ENCODE measurements at places on chromosomes 3 and 15. TPM values are rescaled to one million over a fixed set of nuclear protein-coding genes. Genes with fewer than 3 reads are reported as not detected.
A peak's percentile ranks its signal among the peaks of the same experiment; 100 is the strongest.

The FGD5 gene
- total RNA-seq: not detected

The ADPRH gene
- 1.1 TPM for total RNA-seq

The CCRL2 gene
- not detected for total RNA-seq

The CLDN18 gene
- total RNA-seq: not detected

The KCTD6 gene
- 9.6 TPM for total RNA-seq

The DUOXA1 gene
- total RNA-seq: not detected

The SPINT1 gene
- 0.34 TPM for total RNA-seq

DNA sequence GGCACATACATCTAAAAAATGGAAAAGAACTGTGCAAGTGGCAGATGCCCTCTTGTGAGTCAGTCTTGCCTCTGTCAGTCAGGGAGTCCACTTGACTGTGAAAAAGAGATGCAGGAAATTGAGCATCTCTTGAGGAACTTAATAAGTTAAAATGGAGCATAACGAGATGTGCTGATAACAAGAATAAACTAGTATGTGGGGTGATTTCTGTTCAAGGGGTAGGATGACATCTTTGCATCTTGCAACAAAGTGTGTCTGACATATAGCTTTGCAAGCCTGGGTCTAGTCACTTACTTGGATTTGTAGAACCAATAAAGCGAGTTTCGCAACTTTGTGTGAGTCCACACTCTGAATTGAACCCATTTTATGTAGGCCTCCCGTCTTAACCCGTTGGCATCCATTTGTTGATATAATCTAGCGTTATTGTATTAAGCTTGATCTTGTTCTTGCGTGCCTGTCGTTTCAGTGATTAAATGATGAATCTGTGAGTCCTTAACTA, 2.2 kb downstream of the USP3 start:
- H3K27me3 ChIP-seq: peaks cover 4% of the 10 kb centered on the region
- H3K27ac ChIP-seq: peak overlapping the region; percentile 66
- H3K4me3 ChIP-seq: peak overlapping the region; percentile 88
- H3K4me1 ChIP-seq: peaks cover 80% of the 10 kb centered on the region

- peaks cover 7% of the 10 kb centered on the region for H3K27me3 ChIP-seq
- no peak for DNase-seq
- no peak overlapping the region for H3K27ac ChIP-seq
- 0 out of 2 replicates have a peak, but pooled peaks cover 7% of the 10 kb centered on the region for H3K4me1 ChIP-seq
- H3K36me3 ChIP-seq: no peaks in the 10 kb centered on the region
- H3K4me3 ChIP-seq: no peak overlapping the region
Observed at GRCh38 chr15:57919754-57920153, 145.8 kb downstream of the ALDH1A2 start.

- peak; percentile 43 for DNase-seq
- peaks cover 4% of the 10 kb centered on the region for H3K27me3 ChIP-seq
- peaks cover 21% of the 10 kb centered on the region for H3K4me1 ChIP-seq
- no peaks in the 10 kb centered on the region for H3K36me3 ChIP-seq
- no peak overlapping the region for H3K27ac ChIP-seq
Observed at GRCh38 chr3:12436514-12437220, 47.6 kb upstream of the TSEN2 start.

GRCh38 chr3:15266510-15267376, 60.7 kb downstream of the CAPN7 start:
- no peak overlapping the region for H3K4me3 ChIP-seq
- H3K27ac ChIP-seq: no peak overlapping the region
- peaks cover 29% of the 10 kb centered on the region for H3K4me1 ChIP-seq

DNA sequence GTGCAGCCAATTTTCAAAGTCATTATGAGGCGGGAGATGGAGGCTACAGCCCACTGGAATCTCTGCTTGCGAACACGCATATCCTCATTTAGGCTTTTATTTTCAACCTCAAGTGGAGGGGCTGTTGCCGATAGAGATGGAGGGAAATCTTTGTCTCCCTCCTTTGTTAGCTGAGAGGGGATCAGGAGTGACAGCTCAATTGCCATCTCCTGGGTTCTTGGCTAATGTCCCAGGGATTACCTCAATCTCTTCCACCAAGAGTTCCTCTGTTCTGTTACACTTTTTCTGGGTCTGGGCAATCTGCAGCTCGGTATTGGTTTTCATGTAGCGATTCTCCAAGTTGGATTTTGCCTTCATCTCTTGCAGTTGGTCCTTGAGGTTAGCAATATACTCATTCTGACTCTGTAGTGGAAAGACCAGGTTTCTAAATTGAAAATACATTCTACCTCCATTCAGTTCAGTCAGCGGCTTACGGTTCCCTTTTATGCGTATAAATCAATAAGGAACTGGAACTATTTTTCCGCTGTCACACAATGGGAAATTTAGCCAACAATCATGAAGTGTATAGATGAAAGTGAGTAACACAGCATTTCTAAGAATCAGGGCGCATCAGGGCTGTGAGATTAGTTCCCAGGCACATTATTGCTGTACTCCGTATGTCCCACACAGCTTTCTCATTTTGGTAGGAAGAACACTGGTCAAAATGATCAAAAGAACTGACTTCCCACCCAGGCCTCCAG, 36.2 kb upstream of the RPL35A start:
- DNase-seq: no peak
- peaks cover 1% of the 10 kb centered on the region for H3K4me1 ChIP-seq
- no peak overlapping the region for H3K27ac ChIP-seq
- H3K4me3 ChIP-seq: no peak overlapping the region
- H3K27me3 ChIP-seq: no peaks in the 10 kb centered on the region

DNA sequence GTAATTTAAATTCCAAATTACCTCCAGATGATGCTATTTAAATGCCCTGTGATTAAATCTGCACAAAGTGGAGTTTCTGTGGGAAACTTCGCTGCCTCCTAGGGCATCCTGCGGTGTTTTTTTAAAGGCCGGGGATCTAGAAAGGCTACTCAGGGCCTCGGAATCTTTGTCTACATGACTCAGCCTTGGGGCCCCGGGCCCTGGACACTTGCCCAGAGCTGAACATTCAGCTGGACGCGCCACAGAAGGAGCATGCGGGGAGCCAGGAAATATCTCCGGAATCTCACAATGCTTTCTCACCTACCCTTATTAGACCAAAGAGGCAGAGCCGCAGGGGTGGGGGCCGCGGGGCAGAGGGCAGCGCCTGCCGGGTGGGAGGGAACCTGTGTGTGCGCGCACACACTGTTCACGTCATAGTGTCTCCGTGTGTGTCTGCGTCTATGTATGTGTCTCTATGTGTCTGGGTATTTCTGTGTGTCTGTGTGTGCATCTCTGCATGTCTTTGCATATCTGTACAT, 145.5 kb upstream of the TPM1 start:
- H3K4me1 ChIP-seq: peaks cover 65% of the 10 kb centered on the region
- H3K27ac ChIP-seq: peak overlapping the region; percentile 92
- H3K27me3 ChIP-seq: no peaks in the 10 kb centered on the region
- H3K36me3 ChIP-seq: 0 out of 2 replicates have a peak, but pooled peaks cover 4% of the 10 kb centered on the region
- H3K4me3 ChIP-seq: peak overlapping the region; percentile 62

- no peak overlapping the region for H3K4me3 ChIP-seq
- DNase-seq: no peak
- no peaks in the 10 kb centered on the region for H3K27me3 ChIP-seq
- no peak overlapping the region for H3K27ac ChIP-seq
- no peaks in the 10 kb centered on the region for H3K36me3 ChIP-seq
Observed at GRCh38 chr3:88767746-88768145, 339.7 kb upstream of the EPHA3 start.

DNA sequence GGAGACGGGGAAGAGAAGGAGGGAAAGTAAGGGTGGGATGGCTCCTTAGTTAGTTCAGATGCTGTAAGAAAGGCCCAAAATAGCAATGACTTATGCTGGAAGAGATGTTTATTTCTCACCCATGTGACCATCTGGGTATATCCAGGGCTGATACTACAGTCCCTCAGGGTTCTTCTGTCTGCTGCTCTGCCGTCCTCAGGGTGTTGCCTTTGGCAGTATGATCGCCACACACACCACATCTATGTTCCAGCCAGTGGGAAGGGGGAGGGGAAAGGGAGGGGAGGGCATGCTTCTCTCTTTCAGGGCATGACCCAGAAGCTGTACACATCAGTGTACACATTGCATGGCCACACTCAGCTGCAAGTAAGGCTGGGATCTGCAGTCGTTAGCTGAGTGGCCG, 10.2 kb downstream of the CD276 start:
- DNase-seq: no peak
- peaks cover 65% of the 10 kb centered on the region for H3K4me1 ChIP-seq
- H3K4me3 ChIP-seq: no peak overlapping the region
- peak overlapping the region; percentile 49 for H3K27ac ChIP-seq

- peaks cover 41% of the 10 kb centered on the region for H3K4me1 ChIP-seq
- no peak overlapping the region for H3K27ac ChIP-seq
- H3K27me3 ChIP-seq: peaks cover 2% of the 10 kb centered on the region
- no peak for DNase-seq
Observed at GRCh38 chr3:65605876-65606432, 432.8 kb downstream of the MAGI1 start.

DNA sequence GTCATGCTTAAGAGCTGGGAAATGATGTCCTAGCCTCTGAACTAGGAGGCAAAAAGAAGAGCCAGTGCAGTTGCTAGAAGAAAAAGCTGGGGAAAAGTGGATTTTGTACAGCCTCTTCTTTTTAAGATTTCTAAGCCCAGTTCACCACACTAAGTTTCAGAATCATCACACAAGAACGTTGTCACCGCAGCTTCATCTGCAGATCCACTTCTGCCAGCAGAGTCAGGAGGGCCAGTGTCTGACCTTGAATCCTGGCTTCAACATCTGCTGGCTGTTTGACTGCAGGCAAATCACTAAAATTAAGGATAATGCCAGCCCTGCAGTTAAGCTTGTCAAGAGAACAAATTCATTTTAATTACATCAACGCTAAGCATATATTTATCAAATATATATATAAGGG, 36.2 kb downstream of the HDC start:
- peaks cover 37% of the 10 kb centered on the region for H3K4me1 ChIP-seq
- H3K27ac ChIP-seq: peak overlapping the region; percentile 63
- no peaks in the 10 kb centered on the region for H3K36me3 ChIP-seq
- no peaks in the 10 kb centered on the region for H3K27me3 ChIP-seq
- peak; percentile 54 for DNase-seq

GRCh38 chr3:139811331-139811730, 123.7 kb upstream of the CLSTN2 start:
- no peaks in the 10 kb centered on the region for H3K36me3 ChIP-seq
- H3K4me3 ChIP-seq: no peak overlapping the region
- DNase-seq: no peak
- H3K4me1 ChIP-seq: no peaks in the 10 kb centered on the region
- H3K27ac ChIP-seq: no peak overlapping the region
- H3K27me3 ChIP-seq: no peaks in the 10 kb centered on the region

- DNase-seq: no peak
- no peaks in the 10 kb centered on the region for H3K36me3 ChIP-seq
- no peaks in the 10 kb centered on the region for H3K4me1 ChIP-seq
- no peak overlapping the region for H3K4me3 ChIP-seq
- H3K27ac ChIP-seq: no peak overlapping the region
Observed at GRCh38 chr3:144324076-144324475, 352.5 kb downstream of the DIPK2A start.

- peaks cover 45% of the 10 kb centered on the region for H3K36me3 ChIP-seq
- DNase-seq: no peak
- H3K27ac ChIP-seq: peak overlapping the region; percentile 92
Observed at GRCh38 chr3:67653425-67654098, 850 bp downstream of the SUCLG2 start.

GRCh38 chr15:36361351-36361870, 218.0 kb upstream of the CDIN1 start:
- H3K4me1 ChIP-seq: peaks cover 94% of the 10 kb centered on the region
- no peaks in the 10 kb centered on the region for H3K27me3 ChIP-seq
- DNase-seq: peak; percentile 45

DNA sequence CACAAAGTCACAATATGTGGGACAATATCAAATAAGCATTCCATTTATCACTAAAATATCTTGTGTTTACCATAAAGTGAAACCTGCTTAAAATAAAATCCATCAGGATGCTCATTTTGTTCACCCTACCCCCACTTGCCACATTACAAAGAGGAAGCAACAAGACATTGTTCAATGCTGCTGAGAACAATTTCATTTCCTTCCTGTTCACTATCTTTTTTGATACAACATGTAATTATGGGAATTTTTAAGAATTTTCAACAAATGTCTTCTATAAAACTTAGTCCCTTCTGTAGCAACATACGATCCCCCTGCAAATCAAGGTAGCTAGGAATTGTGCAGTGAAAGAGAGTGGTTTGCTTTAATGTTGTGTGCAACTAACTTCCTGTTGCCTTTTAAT, 34.9 kb upstream of the GPR160 start:
- peaks cover 40% of the 10 kb centered on the region for H3K4me1 ChIP-seq
- no peak overlapping the region for H3K27ac ChIP-seq
- H3K27me3 ChIP-seq: peaks cover 2% of the 10 kb centered on the region
- peaks cover 14% of the 10 kb centered on the region for H3K36me3 ChIP-seq
- no peak overlapping the region for H3K4me3 ChIP-seq
- DNase-seq: no peak

DNA sequence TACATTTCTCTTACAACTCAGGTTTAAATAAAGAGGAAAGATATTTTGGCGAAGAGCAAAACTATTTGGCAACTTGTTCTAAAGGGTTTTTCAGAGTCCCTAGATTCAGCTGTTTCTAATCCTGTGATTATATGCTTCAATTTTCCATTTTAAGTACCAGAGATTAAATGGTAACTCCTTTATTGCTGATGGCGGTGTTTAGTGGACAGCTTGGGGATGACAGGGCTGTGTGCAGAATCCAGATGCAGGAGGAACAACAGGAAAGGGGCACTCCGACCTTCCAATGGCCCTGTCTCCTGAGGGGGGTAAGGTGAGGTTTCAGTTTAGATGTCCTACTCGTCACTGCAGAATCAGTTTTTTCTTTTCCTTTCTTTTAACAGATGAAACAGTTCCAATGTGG, 405.0 kb downstream of the PDCD6IP start:
- no peaks in the 10 kb centered on the region for H3K4me1 ChIP-seq
- no peak for DNase-seq
- H3K4me3 ChIP-seq: no peak overlapping the region

DNA sequence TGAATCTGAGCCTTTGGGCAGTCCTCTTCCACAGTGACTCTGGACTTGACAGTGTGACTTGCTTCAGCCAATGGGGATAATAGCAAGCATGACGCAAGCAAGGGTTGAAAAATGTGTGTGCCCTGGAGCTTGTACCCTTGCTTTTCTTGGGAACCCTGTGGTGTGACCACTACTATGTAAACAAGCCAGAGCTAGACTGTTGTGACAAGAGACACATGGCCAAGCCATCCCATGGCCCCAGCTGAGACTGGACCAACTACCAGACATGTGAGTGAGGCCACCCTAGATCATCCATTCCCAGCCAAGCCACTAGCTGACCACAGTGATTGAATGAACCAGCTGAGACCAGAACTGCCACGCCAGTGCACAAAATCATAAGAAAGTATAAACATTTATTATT, 11.8 kb downstream of the MYO1E start:
- H3K27me3 ChIP-seq: no peaks in the 10 kb centered on the region
- DNase-seq: no peak
- H3K36me3 ChIP-seq: peaks cover 16% of the 10 kb centered on the region
